ENCODE measurements at places on chromosomes 2 and 18. TPM values are rescaled to one million over a fixed set of nuclear protein-coding genes. Genes with fewer than 3 reads are reported as not detected.

The LYPD6 gene
- not detected for total RNA-seq

The KCNS3 gene
- not detected for total RNA-seq

DNA sequence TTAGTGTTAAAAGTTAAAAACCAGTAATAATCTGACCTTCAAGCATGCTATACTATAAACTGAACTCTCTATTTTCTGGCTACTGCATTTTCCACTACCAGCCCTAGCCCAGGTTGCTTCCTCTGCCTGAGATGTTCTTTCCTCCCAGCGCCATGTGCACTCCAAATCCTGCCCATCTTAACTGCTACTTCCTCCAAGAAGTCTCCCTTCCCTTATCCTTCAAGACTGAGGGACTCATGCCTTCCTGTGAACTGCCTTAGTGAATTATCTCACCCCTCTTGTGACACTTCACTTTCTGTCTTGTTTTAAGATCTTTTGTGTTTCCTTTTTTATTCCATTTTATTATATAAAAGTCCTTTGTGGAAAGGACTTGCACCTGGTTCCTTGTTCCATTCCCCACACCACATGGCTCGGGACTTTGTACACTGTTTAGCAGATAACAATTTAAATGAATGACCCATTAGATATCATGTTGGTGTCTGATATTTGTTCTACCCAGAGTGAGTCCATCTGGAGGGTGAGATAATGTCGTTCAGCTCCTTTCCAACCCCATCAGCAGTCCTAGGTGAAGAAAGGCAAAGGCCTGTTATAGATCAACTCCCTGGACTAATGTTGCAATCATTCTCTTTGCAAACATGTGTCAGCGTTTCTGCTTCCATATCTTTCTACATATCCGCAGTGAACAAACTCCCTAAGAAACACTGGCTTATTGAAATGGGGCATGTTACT is 20.9 kb upstream of the AGFG1 start:
- no peak for DNase-seq
- H3K36me3 ChIP-seq, result no peaks in the 10 kb centered on the region
- H3K27ac ChIP-seq, result no peak overlapping the region
- H3K4me1 ChIP-seq, result peaks cover 2% of the 10 kb centered on the region

DNA sequence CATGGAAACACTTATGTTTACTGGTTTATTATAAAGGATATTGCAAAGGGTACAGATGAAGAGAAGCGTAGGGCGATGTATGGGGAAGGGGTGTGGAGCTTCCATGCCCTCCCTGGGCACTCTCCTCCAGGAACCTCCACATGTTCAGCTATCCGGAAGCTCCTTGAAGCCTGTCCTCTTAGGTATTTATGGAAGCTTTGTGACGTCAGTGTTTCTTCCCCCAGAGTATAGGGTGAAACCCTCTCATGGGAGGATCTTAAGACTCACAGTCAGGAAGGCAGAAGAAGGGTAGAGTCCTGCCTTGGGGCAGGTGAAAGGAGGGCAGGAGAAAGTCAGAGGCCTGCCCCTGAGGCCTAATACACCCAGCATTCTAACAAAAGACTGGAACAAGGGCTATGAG is 61.3 kb upstream of the CREB1 start:
- DNase-seq, result no peak
- peaks cover 1% of the 10 kb centered on the region for H3K4me1 ChIP-seq
- H3K36me3 ChIP-seq, result no peaks in the 10 kb centered on the region
